GM12892 (cell line): ENCODE measurements at places on chromosomes 12 and 14.

GRCh38 chr12:5047729-5048128 lies 4.0 kb downstream of the KCNA5 start:
- DNase-seq, result no peak

- DNase-seq, result no peak
Observed at GRCh38 chr14:50798048-50798421, 32.9 kb downstream of the NIN start.

DNA sequence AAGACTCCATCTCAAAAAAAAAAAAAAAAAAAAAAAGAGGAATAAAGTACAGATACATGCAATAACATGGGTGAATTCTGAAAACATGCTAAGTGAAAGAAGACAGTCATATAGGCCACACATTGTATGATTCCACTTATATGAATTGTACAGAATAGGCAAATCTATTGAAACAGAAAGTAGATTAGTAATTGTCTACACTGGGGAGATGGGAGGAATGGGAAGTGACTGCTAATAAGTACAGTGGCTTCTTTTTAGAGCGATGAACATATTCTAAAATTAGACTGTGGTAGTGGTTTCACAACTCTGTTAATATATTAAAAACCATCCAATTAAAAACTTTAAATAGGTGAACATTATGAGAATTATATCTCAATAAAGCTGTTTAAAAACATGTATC lies 74.4 kb downstream of the ANKS1B start:
- DNase-seq, result no peak

DNA sequence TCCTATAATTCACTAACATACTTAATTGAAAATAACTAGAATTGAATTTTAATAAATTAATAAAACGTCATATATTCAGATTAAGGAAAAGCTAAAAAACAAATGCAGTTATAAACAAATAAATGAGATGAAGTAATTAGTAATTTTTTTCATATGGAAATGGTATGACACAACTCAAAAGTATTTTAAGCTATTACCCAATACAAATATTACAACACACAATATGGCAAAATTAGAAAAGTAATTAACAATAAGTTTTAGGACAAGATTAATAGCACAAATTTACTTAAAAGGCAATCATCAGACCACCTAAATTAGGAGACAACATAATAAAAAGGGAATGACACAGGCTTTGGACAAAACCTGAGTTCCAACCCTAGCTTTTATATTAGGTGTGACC lies 81.7 kb downstream of the EEA1 start:
- DNase-seq, result no peak

DNA sequence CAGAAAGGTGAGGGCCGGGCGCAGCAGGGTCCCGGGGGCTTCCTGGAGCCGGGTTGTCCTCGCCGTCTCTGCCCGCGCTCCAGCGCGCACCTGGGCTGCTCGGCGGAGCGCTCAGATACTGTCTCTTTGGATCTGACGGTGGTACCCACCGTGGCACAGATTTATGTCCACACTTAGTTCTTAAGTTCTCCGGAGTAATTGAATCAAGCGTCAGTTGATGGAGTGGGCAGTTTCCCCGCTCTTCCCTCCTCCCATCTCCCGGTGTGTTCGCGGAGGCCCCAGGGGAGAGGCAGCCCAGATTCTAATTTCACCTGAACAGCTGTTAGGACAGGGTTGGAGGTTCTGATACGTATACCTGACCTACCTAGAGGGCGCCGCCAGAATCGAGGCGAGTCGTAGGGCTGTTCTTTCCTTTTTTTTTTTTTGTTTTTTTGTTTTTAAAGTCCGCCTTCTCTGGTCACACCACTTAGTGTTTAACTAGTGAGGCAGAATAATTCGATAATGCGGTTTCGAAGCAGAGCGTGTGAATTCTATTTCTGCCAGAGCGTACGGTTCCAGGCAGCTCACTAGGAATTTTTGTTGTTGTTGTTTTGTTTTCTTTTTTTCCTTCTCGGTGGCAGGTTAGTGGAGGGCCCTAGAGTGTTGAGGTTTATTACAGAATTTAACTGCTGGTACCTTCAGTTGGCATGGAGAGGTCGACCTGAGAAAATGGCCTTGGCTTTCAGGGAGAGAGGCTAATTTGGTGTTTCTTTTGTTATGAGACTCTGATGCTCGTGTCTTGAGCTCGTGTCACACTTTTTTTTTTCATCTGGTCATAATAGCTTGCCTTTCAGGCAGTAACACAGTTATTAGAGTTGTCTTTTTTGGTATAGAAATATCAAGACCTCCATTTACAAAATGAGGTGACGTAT lies 22.3 kb upstream of the GNS start:
- DNase-seq, result no peak

DNA sequence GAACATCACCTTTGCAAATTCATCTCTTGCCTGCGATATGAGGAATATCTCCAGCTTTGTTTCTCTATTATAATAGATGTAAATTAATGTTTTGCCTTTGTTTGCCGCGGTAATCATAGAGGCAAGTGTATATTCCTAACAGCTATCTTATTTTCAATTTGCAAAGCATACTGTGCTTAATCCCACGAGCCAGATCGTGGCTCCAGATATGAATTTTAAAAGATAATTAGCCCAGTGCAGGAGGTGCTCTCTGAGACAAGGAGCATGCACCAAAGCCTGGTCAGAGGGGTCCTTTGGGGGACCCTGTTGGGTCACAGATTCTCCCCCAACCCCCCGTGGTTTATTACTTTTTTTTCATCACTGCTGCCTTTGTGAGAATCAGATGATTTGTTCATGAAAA lies 1087.5 kb downstream of the BCL11B start:
- DNase-seq, result no peak

- DNase-seq, result no peak
Observed at GRCh38 chr12:109387425-109388166, 39.9 kb downstream of the MYO1H start.

- DNase-seq, result no peak
Observed at GRCh38 chr12:124233041-124233796, 61.7 kb upstream of the RFLNA start.

DNA sequence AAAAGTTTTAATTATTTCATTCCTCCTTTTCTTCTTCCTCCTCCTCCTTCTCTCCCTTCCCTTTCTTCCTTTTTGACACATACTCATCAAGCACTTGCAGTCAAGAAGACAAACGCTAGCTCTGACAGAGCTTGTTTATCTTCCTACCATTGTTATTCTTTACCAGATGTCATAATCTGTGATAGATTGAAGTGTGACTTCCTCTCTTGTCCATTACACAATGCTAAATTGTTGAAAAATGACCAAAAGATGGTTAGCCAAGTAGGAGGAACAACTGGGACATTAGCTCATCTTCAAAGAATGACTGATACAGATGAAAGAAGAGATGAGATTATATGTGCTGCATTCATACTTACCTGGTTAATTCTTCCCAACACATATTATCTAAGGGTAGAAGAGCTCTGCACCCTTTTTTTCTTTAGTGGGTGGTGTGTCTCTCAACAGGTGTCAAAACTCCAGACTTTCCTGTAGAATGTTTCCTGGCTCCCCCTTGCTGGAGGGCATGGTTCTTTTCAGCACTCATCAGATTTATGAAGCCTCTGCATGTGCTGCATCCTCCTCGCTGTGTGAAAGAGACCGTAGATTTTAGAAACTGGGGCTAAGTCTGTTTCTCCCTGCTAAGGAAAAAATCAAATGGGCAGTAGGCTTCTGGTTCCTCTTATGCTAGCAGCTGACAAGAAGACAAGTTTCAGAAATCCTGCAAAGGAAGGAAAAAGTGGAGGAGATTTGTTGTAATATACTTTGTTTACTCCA lies 147.1 kb downstream of the TMX1 start:
- DNase-seq, result no peak

GRCh38 chr12:45469902-45470301 lies 254.0 kb downstream of the ANO6 start:
- DNase-seq, result no peak

- DNase-seq, result no peak
Observed at GRCh38 chr12:65203376-65203775, 34.0 kb downstream of the LEMD3 start.

DNA sequence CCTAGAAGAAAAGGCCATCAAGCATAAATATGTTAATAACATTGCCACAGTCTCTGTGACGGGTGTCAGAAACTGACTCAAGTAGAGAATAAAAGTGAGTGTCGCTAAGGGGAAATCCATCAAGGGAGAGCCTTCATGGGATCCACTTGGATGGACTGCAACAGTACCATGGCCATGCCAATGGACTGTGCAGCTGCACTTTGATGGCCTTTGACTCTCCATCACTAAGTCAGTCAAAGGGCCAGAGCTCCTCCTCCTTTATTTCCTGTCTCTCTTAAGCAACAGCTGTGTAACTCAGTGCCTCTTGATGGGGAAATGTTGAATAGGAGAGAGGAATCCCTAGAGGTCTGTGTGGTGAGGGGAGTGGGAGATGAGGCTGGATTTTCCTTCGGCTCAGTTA lies 335.2 kb downstream of the BMP4 start:
- DNase-seq, result no peak

GRCh38 chr12:2009623-2010022 lies 5.4 kb upstream of the DCP1B start:
- no peak for DNase-seq

DNA sequence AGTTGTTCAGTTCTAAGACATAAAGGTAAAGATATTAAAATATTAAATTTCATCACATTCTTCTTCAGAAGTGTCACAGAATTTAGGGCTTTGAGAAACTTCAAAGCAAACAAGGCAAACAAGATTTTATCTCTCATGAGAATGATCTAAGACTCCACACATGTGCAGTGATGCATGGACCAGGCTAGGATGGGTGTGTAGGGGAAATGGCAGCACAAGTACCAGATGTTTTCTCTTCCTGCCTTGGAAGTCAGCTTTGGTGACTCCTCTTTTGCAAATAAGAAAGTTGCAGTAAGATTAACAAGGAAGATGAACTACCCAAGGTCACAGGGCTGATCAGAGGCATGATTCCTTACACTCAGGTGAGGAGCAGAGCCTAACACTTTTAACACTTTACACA lies 163.8 kb upstream of the LMNTD1 start:
- DNase-seq, result no peak

DNA sequence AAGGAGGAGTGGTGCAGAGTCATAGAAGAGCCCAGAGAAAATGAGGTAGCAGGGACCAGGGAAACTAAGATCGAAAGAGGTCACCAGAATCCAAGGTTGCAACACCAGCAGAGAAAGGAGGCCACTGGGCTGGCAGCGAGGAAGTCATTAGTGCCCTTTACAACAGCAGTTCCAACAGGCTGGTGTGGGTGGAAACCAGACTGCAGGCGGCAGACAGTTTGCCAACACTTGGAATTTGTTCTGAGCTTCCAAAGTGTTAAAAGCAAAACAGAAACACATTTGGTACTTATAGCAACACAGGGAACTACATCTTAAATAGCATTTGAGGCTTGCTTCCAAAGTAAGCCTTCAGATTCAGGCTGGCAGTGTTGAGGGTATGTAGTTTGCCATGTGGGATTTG lies 95.2 kb upstream of the PWP1 start:
- DNase-seq, result no peak

DNA sequence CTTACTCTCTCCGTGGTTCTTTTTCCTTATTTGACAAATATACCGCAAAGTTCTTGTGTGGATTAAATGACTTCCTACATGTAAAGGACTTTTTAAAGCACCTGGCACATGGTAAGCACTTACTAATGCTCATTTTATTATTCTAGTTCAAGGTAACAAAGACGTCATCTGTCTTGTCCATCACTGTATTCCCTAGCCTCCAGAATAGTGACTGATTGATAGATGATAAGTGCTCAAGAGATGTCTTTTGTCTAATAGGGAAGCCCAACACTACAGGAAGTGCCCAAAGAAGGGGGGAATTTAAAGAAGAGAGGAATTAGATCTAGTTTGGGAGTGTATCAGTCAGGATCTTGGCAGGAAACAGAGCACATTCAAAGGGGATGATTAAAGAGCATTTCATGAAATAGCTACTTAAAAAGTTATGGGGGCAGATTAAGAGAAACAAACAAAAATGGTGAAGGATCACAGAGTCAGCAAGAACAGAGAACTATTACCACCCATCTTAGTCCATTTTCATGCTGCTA lies 151.9 kb downstream of the GXYLT1 start:
- DNase-seq, result no peak
